Forelimb muscle (tissue), 1 donor: ENCODE measurements at places on chromosomes 6 and 20.

DNA sequence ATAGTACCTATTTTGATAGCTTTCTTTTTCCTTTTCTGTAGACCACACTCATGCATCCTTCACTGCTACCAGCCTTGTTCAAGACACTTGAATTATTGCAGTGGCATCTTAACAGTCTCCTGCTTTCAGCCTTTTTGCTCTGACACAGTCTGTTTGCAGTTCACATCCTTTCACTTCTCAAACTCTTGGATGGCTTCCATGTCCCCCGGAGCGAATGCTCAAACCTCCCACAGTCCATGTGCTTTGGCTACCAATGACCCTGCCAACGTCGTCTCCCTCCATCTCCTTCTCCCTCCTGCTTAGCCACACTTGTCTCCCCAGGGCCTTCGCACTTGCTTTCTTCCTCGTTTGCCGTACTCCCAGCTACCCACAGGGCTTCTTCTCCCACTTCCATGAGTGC is 270.0 kb upstream of the ZFP64 start:
- no peak for DNase-seq

DNA sequence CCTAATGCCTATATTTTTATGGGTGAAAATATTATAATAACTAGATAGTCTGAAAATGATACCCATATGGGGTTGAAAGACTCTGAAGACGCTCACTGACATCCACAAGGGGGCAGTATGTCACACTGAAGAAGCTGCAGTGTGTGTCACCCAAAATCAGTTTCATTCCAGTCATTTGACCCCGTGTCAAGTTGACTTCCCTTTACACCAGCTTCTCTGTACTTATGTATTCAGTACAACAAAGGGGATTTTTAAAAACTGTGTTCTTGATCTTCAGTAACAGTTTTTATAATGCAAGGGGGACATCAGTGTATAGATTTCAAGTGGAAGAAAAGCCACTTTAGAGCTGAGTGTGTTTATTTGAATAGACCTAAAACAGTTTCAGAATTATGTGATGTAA is 19.3 kb downstream of the FAXC start:
- DNase-seq, result peak; percentile 28

GRCh38 chr20:38932457-38933120 is 6.4 kb downstream of the FAM83D start:
- no peak for DNase-seq

GRCh38 chr6:79231666-79232065 is 2.8 kb downstream of the HMGN3 start:
- DNase-seq, result no peak

GRCh38 chr6:106648651-106649308 is 19.4 kb downstream of the QRSL1 start:
- no peak for DNase-seq

GRCh38 chr6:89361171-89361570 is 8.6 kb upstream of the UBE2J1 start:
- DNase-seq, result no peak

DNA sequence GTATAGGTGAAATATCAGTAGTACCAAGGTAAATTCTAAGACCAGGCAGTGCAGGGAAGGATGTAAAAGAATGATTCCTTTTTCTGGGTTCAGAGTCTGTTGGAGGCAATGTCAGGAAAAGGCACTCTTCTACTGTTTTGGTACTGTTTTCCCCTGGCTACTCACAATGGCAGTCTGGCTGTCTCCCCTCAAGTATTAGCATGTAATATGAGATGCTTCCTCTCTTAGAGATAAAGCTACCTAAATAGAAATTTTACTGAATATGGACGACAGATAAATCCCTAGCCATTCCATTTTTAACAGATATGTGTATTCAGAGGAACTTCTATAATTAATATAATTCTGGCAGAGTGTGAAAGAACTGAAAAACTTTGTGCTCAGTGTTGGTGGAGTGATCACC is 3.5 kb downstream of the RNF8 start:
- DNase-seq, result no peak

- DNase-seq, result no peak
These were observed 225.3 kb upstream of the FAM83B start for GRCh38 chr6:54621285-54621684.

GRCh38 chr6:73481969-73482368 is 20.4 kb downstream of the MTO1 start:
- DNase-seq, result no peak

DNA sequence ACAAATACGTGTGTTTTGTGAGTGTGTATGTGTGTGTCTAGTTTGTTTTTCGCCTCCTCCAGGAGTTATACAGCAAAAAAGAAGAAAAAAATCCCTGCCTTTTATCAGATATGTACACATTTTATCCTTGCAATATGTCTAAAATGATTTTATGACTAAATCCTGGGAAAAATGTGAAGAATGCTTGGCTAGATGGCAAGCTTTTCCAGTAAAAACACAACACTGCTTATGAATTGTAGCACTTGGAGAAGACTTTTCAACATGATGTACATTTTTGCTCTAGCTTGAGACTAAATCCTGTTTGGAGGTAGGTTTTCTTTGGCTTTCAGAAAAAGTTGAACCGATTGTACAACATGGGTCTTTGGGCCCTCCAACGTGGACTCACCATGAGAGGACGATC is 160.2 kb downstream of the GMPR start:
- no peak for DNase-seq

DNA sequence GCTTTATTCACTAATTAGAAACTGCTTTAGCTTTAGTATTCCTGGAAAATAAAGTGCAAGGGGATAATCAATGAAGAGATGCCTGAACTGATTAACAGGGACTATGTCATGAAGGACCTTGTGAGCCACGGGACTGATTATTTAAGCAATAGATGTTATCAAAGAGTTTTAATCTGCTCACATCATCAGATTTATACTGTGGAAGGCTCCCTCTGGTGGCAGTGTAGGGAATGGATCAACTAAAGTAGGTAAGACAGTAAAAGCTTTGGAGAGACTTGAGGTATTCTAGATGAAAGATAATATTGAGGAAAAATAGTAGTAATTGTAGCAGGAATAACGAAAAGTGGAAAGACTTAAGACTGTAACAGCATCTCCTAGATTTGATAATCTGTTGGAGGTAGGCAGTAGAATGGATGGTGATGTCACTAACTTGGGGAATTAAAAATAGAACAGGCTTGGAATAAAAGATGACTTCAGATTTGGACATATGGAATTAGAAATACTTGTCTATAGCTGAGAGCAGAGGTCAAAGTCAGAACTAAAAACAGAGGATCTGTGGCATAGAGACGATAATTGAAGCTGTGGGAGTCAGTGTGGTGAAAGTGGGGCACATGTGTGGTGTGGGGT is 80.3 kb upstream of the HTR1E start:
- no peak for DNase-seq

DNA sequence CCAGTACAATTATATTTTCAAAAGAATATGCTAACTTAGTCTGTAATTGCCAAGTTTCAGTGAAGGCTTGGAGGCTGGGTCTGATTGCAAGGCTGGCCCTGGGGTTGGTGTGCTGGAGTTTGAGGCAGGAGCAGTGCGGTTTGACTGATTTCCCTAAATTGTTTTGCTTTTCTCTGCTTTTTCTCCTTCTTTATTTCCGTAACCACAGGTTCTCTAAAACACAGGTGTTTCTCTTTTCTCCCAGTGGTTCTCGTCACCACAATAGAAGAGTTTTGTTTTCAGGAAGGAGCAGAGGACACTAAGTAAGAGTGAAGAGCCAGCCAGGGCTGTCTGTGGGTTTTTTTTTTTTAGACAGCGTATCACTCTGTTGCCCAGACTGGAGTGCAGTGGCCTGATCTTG is 8.2 kb upstream of the SNX9 start:
- DNase-seq, result no peak

GRCh38 chr6:146739696-146740095 is 140.9 kb downstream of the ADGB start:
- no peak for DNase-seq

GRCh38 chr6:97405818-97406409 is 122.9 kb upstream of the MMS22L start:
- no peak for DNase-seq

DNA sequence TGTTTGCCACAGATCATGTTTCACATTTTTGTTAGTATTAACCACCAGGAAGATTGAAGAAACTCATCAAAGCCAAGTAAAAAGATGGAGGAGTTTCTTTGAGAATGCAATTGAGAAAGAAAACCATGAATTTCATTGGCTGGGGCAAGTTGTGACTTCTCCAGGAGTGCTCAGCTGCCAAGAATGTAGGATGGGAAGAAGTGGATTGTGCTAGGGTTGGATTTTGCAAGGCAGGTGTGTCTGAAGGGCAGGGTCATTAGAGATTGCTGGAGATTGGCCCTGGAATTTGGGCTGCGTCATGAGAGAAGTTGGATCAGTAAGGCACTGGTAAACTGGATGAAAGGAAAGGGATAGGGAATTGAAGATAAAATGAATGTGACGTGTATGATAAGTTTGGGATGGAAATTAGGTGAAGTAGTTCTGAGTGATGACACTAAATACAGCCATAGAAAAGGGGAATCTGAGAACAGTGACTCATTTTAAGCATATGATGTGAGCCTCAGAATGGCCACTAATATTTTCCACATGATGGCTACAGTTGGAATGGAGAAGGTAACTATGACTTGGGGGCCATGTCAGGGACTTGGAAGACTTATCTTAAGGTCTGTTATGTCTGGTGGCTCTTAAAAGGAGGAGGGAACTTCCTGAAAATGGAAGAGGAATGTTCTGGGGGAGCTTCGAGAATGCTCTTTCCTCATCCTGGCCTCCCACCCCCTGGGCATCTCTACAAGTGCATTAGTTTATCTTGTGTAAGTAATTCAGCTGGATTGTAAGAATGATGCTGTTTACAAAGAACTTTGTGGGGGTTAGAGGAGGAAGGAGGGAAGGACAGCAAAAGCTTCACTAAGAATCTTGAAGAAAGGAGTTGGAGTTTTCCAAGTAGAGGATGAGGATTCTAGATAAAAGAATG is 27.8 kb upstream of the ERVFRD-1 start:
- DNase-seq, result no peak

- DNase-seq, result no peak
These were observed 67.5 kb downstream of the THEMIS start for GRCh38 chr6:127833336-127833735.

- no peak for DNase-seq
These were observed 37.7 kb downstream of the TGM6 start for GRCh38 chr20:2418388-2418787.

DNA sequence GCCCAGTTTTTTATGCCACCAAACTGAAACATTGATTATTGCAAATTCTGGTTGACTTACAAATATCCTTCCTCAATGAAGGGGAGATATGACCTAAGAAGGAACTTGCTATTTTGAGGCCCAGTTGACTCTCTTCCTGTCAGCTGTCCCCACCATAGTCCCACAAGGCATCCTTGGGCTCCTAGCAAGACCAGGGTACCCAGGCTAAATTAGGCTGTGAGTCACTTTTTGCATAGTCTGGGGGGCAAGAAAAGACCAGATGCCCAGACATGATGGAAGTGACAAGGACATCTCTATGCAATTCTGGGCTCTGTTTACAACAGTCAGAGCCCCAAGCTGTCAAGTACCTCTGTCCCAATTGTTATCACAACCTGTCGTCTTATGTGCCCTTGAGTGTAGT is 31.8 kb upstream of the MAFB start:
- DNase-seq, result no peak
